ENCODE measurements at places on chromosomes 5 and 9.

- no peak for DNase-seq
Measured at GRCh38 chr5:35125746-35126145, 78.0 kb upstream of the AGXT2 start.

- DNase-seq: no peak
Measured at GRCh38 chr5:34016750-34017149, 8.9 kb upstream of the AMACR start.

- no peak for DNase-seq
Measured at GRCh38 chr5:89991592-89991991, 418.0 kb downstream of the CETN3 start.

DNA sequence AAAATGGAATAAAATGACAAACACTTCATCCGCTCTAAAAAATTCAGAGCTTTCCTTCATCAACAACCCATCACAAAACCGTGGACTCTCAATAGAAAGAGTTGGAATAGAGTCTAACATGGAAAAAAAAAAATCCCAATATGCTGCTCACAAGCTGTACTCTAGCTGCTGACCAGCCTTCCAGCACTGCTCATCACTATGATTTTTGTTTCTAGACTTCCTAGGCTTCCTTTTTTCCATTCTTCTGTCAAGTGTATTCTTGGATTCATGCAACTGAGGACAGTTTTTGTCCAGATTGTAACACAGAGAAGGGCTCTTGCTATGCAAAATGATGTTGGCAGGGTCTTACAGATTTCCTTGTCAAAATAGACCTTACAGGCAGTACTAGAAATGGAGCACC, 34.5 kb downstream of the RFK start:
- DNase-seq: no peak

DNA sequence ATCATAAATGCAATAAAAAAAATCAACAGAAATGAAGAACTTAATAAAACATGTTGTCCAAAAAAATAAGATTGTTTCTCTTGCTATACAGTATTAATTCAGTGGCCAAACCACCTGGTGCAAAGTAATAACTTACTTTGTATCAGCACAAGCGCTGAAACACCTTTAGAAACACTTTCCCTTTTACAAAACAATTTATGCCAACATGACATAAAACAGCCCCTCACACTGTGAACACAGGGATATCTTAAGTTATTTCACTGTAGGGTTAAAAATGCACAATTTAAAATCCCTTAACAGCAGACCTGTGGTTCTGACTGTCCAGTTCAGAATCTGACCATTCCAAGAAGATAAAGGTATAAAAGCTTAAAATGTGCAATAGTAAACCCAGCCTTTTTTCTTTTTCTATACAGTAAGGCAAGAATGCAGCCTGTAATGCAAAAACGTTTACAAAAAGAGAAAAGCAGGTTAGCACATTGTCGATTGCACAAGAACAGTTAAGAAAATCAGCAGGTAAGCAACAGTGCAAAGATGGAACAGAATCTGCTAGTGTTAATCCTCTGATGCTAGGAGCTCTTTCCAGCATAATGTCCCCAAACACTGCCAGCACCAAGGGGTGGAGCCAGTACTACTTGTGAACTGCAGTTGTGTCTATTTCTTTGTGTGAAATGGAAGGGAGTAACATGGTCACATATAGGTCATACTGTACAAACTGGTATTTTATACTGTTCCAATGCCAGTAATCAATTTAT, 21.6 kb downstream of the RAB14 start:
- no peak for DNase-seq

DNA sequence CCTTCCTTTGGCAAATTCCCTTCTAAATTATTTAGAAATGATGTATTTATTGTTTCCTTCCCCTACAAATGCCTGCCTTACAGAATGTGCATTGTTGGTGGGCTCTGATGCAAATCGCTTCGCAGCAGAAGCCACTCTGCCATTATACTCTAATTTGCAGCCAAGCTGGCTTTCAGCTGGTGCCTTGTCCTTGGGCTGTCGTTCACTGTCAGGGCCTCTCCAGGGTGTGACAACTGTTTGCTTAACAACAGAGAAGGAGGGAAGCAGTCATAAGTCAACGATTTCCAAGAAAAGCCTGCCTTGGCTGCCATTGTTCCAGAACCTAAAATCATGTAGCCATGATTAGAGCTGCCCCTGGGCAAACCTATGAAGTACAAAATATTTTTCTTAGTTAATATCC, 260.1 kb upstream of the RGMB start:
- no peak for DNase-seq

DNA sequence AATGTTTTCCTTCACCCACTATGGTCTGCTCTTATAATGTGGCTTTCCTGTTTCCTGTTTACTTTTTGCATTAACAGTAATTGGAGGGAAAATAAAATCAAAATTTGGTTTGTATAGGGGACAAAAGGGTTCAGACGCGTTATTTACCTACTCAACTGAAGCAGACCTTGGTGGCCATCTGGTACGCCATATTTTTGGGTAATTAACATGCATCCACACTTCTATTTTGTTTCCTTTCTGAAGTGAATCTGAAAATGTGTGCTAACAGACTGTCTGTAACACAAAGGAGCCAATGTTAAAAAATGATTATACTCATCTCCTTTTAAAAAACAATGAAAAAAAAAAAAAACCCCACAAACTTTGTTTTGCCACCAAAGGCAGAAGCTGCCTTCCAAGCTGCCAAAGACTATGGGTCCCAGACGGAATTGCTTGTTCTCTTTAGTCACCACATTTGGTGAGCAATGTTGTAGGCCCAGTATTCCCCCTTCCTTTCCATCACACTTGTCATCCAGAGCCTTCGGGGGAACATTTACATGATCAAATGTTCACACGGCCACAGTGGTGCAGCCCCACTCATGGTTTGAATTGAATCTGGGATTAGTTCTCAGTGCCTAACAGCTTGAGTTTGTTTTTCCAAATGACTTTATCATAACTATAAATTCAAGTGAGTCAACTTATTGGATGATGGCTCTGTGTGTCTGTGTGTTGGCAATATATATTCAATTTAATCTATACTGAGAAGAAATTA, 323.7 kb upstream of the CD180 start:
- no peak for DNase-seq

DNA sequence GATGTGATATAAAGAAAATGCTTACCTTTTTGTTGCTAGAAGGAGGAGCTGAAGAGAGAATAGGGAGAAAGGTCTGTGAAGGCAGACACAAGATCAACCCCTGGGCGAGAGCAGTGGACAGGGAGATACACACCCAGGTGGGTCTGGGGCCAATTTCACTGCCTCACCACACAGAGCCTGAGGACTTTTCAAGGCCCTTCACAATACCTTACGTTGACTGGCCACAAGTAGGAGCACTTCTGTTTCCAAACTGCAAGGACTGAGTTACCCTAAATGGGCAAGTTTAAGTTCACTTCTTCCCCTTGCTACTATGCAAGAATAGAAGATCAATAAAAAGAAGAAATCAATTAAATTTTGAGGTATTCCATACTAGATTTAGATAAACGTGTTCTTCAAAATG, 174.5 kb upstream of the SLC12A2 start:
- no peak for DNase-seq

GRCh38 chr9:29999645-30000044, 2384.8 kb upstream of the ACO1 start:
- DNase-seq: no peak

GRCh38 chr9:115296831-115297565, 179.0 kb upstream of the TNC start:
- DNase-seq: no peak

DNA sequence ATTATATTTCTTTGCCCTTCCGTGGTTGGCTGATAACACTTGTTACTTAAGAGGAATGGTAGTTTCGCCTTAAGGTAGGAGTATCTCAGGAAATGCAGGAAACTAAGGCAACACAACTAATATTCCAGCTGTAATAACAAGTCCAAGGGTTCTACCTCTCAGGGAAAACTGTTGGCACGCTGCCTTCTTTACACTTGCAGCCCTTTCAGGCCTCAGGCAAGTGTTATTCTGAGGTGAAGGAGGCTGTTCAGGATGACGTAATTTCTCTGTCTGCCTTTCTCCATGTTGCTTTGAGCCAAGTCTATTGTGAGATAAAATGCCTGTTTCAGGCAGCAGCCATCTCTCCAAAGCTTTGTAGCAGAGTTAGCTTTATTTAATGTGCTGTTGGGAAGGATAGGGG, 38.0 kb downstream of the VCAN start:
- no peak for DNase-seq

DNA sequence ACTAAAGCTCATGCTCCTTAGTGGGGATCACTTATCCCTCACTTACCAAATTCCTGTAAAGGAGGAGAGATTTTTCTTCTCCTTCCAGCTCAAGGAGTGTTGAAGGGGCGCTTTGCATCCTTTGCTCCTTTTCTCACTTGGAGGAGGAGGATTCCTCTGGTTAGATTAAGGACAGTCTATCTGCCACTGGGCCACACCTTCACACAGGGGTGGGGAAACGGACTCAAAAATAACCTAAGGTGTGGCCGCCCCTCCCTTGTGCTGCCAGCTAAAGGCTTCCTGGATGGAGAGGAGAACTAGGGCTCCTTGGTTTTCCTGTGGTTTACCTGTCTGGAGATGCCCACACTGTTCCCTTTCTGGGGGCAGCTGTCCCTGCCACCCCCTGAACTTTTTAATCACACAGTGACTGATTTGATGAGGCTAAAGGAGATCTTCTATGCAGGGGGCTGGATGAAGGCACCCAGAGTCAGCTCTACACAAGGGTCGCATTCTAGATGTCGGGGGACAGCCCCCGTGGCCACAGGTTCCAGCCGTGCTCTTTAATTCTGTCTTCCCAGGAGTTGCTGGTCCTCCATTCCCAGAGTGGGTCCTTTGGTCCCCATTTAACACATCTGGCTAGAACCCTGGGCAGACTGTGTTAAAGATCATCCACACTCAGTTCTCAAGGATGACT, 14.4 kb downstream of the GLRX start:
- no peak for DNase-seq

- DNase-seq: no peak
Measured at GRCh38 chr9:88658311-88658822, 123.4 kb downstream of the NXNL2 start.

- no peak for DNase-seq
Measured at GRCh38 chr5:96250782-96251181, 182.3 kb downstream of the PCSK1 start.

GRCh38 chr9:130665029-130665430, 636 bp downstream of the PRDM12 start:
- no peak for DNase-seq

- no peak for DNase-seq
Measured at GRCh38 chr9:130276121-130276520, 10.6 kb downstream of the HMCN2 start.

- DNase-seq: no peak
Measured at GRCh38 chr9:31335529-31336234, 1048.8 kb upstream of the ACO1 start.

GRCh38 chr5:108167174-108167573, 214.7 kb downstream of the FBXL17 start:
- DNase-seq: no peak

DNA sequence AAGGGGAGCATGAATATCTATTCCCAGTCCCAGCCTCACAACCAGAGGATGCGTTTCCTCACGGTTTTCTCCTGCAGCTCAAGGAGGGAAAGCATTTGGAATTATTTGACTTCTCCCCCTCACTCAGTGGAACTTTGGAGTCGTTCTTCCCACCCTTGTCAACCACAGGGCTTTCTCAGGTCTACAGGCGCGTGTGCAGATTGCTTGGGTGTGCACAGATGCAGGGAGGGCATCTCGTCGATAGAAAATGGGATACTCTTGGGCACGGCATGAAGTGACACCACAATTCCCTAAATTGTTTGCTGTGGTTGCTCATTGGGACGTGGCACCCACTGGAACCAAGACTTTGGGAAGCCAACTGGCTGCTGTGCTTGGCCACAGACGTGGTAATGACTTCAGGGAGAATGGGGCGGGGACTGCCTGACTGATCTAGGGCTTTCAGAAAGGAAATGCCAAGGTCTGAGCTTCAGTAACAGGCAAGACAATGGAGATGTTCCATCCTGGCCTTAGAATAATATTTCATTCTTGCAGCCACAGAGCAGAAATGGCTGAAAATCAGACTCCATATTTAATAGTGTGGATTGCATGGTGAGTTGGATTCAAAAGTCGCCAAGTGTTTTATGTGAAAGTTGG, 12.2 kb upstream of the OBP2B start:
- no peak for DNase-seq

DNA sequence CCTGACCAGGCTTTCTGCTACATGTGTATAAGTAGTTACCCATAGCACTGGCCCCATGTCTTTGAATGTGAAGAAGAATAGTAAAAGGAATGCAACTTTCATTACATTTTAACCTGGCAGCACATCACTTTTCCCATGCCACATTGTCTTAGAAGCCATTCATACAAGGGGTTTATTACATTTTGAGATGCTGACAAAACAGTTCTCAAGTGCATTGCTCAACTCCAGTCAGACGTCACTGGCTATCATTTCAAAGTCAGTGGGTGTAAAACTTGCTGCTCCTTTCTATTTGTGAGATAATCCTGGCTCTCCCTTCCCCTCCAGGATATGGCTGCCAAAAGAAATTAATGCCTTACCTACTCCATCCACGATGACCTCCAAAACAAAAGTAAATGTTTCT, 97.0 kb upstream of the VCAN start:
- DNase-seq: no peak

DNA sequence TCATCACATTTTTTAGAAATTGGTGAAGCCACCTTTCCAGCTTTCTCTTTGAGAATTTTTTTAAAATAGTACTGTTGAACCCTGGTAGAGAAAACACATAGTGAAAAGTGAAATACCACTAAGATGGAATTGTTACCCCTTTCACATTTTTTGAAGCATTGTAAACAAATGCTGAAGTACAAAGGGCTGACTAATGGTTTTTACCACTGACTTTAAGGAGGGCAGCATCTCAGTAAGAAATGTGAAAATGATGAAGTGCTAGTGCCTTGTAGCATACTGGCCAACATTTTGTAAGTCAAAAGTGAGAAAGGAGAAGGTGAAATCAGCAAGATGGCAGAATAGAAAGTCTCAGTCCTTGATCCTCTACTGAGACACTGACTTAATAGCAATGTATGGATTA, 320.6 kb downstream of the PJA2 start:
- no peak for DNase-seq

DNA sequence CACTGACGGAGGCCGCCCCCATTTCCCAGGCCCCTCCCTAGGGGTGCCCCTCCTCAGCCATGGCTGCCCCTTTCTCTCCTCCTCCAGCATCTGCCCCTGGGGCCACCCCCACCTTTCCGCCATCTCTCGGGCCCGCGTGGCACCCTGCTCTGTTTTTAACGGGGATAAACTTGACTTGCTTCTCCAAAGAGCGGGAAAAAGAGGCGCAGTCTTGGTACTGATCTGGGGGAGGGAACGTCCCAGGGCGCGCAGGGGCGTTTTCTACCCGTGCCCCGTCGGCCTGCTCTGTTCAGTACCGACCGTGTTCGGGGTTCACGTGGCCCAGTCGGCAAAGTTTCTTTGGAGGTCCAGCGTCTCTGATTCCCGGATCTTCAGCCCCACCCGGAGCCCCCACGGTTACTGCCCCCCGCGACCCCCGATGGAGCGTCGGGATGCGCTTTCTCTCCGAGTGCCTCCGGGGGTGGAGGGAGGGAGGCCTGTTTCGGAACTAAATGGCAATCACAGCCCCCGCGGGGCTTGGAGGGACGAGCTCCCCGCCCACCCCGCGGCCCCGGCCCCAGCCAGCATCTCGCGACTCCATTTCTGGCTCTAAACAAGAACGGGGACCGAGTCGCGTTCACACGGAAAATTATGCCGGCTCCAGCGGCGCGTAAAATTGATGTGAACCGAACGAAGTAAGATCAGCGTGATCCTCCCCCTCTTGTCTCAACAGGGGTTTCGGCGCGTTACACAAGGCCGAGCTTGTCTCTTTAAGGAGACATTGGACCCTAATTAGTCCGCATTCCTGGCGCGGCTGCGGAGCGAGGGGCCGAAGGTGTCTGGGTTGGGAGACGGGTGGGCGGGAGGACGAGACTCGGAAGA, 1.1 kb upstream of the TLE4 start:
- peak; percentile 37 for DNase-seq

GRCh38 chr5:52878656-52879055, 90.9 kb downstream of the ITGA1 start:
- DNase-seq: no peak
